ENCODE measurements at places on chromosomes 3 and 15.

DNA sequence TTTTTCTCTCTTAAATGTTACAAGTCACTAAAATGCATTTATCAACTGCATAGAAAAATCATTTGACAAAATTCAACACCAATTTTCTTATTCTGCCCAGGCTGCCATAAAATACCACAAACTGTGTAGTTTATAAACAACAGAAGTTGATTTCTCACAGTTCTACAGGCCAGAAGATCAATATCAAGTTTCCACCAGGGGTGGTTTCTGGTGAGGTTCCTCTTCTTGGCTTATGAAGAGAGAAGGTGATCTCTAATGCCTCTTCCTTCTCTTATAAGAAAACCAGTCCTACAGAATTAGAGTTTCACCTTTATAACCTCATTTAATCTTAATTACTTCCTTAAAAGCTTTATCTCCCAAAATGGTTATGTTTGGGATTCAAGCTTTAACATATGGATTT, 10.9 kb upstream of the CD200R1L start:
- no peak for DNase-seq

DNA sequence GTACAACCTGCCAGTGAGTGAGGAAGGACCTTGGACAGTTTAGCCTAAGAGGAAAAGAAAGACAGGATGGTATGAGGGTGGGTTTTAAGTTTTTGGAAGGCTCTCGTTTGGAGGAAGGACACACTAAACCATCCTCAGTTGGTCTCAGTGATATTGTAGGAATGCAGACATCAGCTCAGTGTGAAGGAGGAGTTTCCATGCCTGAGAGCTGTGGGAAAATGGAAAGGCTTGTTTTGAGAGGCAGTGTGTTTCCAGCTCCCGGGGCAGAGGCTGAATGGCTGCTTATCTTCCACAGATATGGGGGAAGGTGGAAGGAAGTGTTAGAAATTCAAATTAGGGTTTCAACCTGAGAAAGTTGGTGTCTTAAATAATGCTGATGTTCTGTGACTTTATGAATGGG, 89.6 kb upstream of the MYZAP start:
- DNase-seq: no peak

DNA sequence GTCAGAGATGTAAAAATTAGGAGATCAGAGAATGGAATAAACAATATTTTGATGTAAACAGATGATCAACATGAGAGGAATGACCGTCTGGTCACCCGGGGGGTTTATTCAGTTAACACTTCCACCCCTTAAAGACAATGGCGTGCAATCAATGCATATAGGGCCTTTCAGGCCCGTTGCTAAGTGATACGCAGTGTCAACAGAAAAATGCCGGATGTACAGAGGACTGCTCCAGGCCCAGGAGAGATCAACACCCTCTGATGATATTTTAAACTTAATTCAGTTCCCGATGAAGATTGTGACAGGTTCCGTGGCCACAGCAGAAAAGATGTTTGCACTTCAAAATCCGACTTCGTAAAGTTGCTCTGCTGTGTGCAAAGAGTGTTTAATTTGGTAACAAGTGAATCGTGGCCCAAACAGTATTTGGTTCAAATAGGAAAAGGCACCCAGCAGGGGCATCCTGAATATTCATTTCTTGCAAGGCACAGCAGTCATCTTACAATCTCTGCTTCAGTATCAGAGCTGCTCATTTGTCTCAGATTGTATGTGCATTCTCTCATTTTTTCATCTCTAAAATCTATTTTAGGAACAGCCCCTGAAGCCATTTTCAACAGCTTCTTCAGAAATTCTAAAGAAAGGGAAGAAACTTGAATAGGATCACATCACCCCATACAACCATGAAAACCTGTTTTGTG, 72.6 kb downstream of the FOXB1 start:
- no peak for DNase-seq

DNA sequence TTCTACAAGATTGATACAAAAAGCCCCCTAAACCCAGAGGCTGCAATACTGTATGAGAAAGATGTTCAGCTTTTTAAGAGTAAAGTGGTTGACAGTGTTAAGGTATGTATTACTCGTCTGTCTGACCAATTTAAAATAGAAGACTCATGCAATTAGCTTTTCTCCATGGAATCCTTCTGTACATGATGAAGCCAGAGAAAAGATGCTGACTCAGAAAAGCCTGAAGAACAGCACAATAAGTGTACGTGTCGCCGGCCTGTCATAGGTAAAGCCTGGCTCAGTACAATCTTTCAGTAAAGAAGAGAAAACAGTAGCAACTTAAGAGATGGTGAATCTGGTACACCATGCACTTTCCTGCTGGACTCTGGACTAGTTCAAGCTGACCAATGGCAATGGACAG, 16.4 kb downstream of the NEK4 start:
- DNase-seq: no peak

- no peak for DNase-seq
Observed at GRCh38 chr15:40409366-40409765, 3.8 kb downstream of the IVD start.
